ENCODE measurements at places on chromosomes 5 and 9.

DNA sequence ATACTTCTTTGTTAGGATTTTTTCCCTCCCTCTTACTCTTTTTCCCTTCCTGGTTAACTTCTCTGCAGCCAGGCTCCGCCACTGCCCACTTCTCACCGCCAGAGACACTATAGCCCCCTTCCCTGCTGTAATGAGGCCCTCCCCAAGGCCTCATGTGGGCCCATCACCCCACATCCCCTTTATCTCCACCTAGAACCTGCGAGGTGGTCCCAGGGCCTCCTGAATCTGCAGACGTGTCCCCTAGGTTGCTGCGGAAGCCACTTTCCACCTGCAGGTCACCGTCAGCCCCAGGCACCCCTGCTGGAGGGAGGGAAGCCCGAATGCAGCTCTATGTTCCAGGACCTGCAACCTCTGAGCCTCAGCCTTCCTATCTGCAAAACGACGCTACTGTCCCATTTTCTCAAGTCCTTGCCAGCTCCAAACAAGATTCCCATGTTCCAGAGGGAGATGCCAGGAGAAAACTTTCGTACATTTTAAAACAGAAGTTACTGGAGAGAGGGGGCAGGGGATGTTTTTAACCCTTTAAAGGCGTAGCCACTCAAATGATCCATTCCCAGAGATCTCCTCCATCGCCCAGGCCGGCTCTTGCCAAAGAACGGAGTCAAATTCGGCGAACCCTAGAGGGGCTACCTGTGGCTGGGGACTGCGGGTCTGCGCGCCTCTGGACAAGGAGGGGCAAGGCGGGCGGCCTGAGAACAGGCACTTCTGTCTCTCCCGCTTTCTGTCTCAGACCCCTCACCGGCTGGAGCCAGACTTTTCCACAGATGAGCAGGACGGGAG lies 929 bp downstream of the SH3PXD2B start:
- DNase-seq = no peak

DNA sequence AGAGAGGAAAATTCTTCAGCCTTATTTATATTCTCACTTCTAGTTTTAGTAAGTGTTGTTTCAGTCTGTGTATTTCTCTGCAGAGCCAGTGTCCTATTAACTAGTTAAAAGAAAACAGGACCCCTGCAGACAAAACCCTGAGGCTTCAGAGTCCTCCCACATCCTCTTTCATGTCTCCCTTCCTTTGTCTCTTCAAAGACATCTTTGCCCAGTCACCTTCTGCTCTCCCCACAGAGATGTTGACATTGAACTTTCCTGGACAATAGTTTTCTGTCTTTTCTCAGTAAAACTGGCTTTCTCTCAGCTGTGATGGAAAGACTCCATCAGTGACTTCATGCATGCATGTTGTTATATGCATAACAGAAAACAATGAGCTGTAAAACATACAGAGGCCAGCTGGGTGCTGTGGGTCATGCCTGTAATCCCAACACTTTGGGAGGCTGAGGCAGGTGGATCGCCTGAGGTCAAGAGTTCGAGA lies 20.2 kb downstream of the GRAMD2B start:
- no peak for DNase-seq

- DNase-seq = no peak
These were observed 96.9 kb downstream of the BNC2 start for GRCh38 chr9:16773617-16774016.

DNA sequence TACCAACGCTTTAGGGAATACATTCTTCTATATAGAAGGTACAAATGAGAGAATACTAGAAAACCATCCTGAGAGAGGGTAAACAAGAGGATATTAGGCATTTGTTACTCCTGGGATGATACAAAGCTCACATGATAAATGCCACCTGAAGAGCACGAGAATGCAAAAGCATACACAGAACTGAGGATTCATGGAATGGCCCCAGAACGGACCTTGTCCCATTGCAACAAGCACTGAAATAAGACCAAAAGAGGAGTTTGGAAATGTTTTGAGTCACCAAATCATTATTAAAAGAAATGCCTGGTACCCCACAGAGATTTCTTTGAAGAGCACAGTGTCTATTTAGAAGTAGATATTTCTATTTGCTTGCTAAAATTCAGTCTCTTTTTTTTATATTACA lies 173.5 kb downstream of the TTC39B start:
- no peak for DNase-seq

DNA sequence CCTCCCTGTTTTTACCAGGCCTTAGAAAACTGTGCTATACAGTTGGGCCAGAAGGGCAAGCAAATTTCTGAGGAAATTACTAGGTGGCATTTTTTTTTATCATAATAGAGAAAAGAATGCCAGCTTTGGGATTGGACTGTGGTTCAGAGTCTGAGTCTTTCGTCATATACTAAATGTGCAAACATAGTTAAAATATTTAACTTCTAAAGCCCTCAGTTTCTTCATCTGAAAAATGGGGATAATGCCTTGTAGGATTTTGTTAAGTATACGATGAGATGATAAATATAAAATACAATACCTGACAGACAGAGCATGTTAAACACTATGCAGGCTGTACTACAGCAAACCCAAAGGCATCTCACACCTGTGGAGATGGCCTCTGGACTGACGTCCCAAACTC lies 87.3 kb upstream of the GRHPR start:
- no peak for DNase-seq

DNA sequence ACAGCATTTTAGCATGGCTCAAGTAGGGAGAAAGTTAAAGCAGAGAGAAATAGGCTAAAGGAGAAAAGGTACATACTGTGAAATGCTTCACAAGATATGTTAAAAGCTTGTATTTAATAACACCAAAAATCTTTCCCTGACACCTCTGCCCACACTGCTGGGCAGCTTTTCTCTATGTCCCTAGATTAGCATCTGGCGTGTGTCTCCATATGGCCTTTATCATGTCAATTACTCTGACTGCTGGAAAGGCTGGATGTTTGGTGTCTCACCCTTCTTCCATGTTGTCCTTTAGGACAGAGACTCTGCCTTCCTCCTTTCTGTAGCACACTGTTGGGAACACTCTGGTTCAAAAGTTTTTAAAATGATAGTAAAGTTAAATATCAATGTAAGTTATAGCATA lies 122.5 kb downstream of the OXCT1 start:
- DNase-seq = no peak

DNA sequence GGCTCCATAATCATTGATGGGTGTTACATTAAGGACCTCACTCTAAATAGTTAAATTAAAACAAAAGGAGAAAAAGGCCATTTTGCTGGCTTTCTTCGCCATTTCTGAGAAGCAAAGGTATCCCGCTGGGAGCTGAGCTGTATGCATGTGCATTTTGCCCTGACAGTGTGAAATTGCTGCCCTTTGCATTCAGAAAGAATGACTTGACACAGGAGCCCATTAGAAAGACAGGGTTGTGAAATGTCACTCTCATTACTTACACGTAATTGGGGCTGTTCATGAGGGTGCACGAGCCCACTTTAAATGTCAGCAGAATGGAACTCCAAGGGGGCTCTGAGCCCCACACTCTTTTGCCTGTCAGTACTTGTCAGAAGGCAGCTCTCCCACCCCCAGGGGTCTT lies 85.0 kb downstream of the SEMA4D start:
- no peak for DNase-seq

DNA sequence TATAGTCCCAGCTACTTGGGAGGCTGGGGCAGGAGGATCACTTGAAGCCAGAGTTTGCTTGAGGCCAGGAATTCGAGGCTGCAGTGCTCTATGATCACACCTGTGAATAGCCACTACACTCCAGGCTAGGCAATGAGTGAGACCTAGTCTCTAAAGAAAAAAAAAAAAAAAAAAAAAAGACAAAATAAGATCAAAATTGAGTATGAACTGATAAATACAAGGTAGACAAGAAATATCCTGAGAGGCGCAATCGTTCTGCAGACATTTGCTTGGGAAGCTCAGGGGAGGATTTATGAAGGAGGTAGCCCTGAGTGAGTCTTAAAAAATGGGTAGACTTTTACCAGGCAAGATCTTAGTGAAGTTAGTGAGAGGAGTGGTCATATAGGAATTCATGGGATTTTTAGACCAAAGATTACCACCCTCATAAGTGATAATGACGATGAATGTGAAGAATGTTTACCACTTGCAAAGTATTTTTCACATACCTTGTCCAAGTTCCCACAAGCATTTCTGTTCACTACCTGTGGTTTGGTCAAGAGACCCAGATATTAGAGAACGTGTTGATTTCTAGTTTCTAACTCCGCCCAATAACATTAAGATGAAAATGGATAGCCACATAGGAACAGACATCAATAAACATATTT lies 4.4 kb downstream of the PDCD1LG2 start:
- DNase-seq = no peak

- DNase-seq = no peak
These were observed 6.3 kb downstream of the CRHBP start for GRCh38 chr5:76958991-76959767.

DNA sequence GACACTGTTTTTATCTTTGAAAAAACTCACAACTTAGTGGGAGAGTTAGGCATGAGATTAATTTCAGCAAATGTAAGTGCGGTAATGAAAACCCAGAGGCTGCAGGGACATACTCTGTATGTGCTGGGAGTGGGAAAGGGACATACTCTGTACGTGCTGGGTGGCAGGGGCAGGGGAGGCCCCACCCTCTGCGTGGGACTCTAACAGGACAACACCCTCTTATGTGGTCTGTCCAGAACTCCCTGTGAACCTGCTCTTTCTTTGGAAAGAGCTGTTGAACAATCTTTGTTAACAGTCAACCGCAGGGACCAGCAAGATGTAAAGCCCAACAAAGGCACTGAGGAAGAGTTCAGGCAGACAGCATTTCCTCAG lies 2.4 kb downstream of the MLANA start:
- DNase-seq = no peak

- no peak for DNase-seq
These were observed 85.9 kb upstream of the TRIO start for GRCh38 chr5:14057289-14057688.

DNA sequence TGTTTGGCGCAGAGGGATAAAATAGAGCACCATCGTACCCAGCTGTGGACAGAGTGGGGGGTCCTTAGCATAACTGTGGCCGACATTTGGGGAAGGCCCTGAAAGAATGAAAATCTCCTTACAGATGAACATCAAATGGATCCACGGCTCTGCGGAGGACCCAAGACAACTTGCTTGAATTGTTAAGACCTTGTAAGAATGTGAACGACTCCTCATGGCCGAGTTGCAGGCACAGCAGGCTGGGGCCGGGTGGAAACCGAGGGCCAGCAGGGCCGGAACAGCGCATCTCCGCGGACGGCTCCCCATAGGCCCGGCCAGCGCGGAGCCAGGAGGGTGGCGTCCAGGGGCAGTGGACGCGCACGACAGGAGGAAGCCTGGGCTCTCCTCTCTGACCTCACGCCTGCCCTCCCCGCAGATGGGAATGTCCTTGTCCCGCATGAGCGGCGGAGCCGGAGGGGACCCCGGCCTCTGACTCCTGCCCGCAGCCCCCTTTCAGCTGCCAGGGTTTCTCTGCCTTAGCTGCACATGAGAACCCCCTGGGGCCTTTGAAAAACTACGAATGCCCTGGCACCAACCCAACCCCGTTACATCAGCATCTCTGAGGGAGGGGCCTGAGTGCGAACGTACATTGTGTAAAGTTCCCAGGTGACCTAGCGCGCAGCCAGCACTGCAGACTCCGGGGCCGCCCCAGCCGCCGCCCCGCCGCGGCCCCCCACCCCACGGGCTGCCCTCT lies 36.2 kb upstream of the PTCH1 start:
- DNase-seq = no peak

GRCh38 chr5:143214458-143214857 lies 189.0 kb downstream of the NR3C1 start:
- no peak for DNase-seq

DNA sequence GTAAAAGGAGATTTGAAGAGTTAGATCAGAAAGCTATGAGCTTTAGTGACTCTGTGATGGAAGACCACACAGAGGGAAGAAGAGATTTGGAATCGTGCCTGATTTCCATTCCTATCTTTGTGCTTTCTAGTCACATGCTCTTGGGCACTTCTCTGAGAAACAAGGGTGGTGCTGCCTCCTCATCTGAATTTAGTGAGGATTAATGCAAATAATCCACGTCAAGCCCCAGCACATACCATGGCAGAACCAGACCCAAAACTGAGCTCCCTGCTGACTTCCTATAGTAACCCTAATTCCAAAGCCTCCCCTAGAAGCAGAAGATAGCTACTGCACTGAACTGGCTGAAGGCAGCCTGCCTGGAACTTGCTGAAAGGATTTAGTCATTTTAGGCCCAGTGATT lies 17.7 kb downstream of the SLC45A2 start:
- no peak for DNase-seq

DNA sequence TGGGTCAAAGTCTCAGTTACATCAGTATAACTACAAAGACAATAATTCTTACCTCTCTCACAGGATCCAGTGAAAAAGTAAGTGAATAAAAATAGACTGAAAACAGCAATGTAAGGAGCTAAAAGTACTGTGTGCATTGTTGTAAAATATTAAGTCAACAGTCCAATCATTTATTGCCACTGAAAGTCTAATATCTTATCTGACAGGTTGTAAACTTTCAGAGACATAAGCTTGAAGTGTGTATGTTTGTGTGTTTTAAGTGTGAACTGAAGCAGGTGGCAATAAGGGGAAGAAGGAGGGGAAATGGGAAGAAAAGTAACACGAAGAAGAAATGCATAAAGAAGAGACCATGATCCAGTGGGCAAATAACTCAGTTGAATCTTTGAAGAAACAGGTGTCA lies 229.7 kb upstream of the TAS2R1 start:
- DNase-seq = no peak

- DNase-seq = no peak
These were observed 64.3 kb downstream of the RXRA start for GRCh38 chr9:134390537-134390936.

DNA sequence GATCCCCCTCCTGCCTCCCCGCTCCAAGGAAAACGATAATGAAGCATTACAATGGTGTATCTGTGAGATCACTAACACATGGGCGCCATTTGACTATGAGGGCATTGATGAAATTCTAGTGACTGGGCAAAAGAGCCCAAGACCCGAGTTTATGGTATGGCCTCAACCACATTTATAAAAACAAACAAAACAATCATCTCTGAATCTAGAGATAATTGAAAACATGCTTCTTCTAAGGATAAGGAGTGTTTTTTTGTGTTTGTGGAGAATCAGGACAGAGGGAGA lies 100.9 kb upstream of the SEMA6A start:
- DNase-seq = no peak

DNA sequence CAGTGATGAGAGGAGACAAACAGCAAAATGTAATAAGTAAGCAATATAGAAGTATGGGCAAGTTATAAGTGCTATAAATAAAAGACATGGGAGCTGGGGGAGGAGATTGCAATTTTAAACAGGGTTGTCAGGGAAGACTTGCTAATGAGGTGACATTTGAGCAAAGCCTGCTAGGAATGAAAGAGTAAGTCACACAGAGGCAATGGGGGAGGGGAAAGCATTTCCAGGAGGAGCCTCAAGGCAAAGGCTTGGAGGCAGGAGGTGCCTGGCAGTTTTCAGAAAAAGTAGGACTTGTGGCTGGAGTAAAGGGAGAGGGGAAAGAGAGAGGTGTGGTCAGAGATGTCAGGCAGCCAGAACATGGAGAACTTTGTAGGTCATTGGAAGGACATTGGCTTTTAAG lies 124.4 kb upstream of the NMUR2 start:
- DNase-seq = no peak

Data from SW 1271 (cell line).